Adrenal gland (tissue), 19 donors: ENCODE measurements at places on chromosomes 6 and 20. TPM values are rescaled to one million over a fixed set of nuclear protein-coding genes. Genes with fewer than 3 reads are reported as not detected.

Gene FIG4
- 21.7 TPM for total RNA-seq

DNA sequence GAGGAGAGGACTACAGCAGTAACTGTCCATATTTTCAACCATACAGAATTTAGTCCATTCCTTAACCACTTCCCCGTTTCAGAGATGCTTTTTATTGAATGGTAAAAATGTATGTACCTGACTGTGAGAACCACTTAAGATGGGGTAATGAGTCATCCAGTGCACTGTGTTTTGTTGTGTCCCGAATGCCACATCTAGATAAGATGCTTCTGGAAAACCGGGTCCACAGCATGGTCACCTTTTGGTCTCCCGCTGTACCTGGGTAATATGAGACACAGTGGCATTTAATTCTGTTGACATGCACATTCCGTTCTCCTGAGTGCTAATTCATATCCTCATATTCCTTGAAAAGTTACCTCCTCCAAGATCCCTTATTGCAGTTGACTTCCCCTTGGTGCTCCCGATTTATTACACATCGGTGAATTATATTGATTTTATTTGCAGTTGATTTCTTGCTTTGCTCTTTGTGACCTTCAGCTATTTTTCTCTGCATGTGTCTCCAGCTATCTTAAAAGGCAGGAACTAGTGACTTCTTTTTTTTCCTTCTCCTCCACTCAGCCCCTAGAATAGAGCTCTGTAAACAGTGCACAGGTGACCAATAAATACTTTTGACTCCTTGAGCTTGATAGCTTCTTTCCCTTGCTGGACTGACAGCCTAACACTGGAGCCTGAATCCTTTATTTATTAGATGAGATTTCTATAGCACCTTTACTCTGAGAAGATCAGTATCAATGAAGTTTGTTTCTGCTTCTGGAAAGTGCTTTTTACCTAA lies 314.6 kb downstream of the ZFAND3 start:
- H3K4me1 ChIP-seq = no peaks in the 10 kb centered on the region
- H3K27me3 ChIP-seq = no peaks in the 10 kb centered on the region
- H3K27ac ChIP-seq = no peak overlapping the region
- H3K36me3 ChIP-seq = no peaks in the 10 kb centered on the region
- no peak overlapping the region for H3K4me3 ChIP-seq

DNA sequence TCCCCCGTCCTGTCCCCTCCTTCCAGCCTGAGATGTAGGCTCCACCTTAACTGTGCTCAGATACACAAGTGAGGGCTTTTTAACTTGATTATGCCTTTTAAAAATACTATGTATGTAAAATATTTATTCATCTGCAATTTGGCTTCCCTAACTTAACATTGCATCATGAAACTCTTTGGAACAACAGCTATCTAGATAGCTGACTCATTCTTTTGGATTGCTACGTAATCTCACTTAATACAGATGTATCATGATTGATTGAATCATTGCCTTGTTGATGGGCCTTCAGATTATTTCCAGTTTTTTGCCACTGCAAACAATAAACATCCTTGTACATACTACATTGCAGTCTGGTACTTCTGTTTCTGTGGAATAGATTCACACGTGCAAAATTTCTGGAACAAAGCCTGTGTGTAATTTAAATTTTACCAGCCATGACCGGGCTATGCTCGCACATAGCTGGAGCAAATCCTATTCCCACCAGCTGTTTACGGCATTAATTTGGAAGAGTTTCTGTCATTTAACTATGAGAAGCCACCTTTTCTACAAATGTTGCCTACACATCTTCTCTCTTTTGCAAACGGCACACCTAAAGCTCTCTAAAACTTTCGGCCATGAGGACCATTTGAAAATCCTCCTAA lies 6.5 kb downstream of the PRND start:
- H3K36me3 ChIP-seq = no peaks in the 10 kb centered on the region
- no peaks in the 10 kb centered on the region for H3K4me1 ChIP-seq
- no peaks in the 10 kb centered on the region for H3K27me3 ChIP-seq
- DNase-seq = no peak
- H3K27ac ChIP-seq = no peak overlapping the region

DNA sequence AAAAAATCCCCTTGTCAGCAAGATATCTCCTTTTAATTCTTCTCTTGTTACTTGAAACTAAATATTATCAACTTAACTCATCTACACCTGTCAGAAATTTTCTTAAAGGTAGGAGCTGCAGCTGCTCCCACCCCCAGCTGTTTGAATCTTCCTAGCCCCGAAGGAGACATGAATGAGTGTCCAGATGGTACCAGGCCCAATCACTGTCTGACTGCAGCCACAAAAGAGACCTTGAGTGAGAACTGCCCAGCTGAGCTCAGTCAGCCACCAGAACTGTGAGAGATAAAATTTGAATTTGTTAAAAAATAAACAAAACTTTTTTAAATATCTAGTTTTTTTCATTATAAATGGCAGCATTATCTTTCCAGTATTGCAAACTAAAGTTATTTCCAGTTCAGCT lies 84.7 kb downstream of the PRSS35 start:
- DNase-seq = no peak
- no peaks in the 10 kb centered on the region for H3K4me1 ChIP-seq
- no peaks in the 10 kb centered on the region for H3K27me3 ChIP-seq
- H3K36me3 ChIP-seq = no peaks in the 10 kb centered on the region
- no peak overlapping the region for H3K27ac ChIP-seq

GRCh38 chr20:60869087-60869486 lies 383.0 kb upstream of the CDH4 start:
- no peaks in the 10 kb centered on the region for H3K4me1 ChIP-seq
- DNase-seq = no peak
- no peak overlapping the region for H3K27ac ChIP-seq
- H3K36me3 ChIP-seq = no peaks in the 10 kb centered on the region

- DNase-seq = no peak
- H3K4me3 ChIP-seq = no peak overlapping the region
- H3K36me3 ChIP-seq = no peaks in the 10 kb centered on the region
- H3K27me3 ChIP-seq = no peaks in the 10 kb centered on the region
Measured at GRCh38 chr6:91135406-91136103, 548.7 kb upstream of the MAP3K7 start.
